ENCODE measurements at places on chromosomes 4 and X.

- DNase-seq, result no peak
These were observed 130.2 kb upstream of the MID1 start for GRCh38 chrX:10750581-10750980.

- DNase-seq, result peak; percentile 63
These were observed 12.3 kb upstream of the XPNPEP2 start for GRCh38 chrX:129726307-129727111.

- DNase-seq, result no peak
These were observed 34.0 kb downstream of the LHFPL1 start for GRCh38 chrX:112645774-112646173.

DNA sequence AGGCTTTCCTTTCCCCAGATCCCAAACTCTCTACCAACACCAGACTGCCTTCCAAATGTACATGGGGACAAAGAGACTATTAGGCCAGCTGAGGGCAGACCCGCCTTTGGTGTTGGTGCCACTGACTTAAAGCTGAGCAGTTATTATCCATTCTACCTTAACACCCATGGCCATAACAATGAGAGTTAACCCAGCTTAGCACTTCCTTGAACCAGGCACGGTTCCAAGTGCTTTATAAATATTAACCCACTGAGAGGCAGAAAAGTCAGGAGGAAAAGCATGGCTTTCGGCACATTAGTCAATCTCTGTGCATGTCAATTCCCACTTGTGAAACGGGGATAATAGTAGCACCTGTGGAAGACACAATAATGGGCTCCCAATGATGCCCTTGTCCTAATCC lies 243.1 kb upstream of the ANXA3 start:
- DNase-seq, result no peak

- DNase-seq, result no peak
These were observed 283.6 kb downstream of the CFAP299 start for GRCh38 chr4:80619070-80619674.

DNA sequence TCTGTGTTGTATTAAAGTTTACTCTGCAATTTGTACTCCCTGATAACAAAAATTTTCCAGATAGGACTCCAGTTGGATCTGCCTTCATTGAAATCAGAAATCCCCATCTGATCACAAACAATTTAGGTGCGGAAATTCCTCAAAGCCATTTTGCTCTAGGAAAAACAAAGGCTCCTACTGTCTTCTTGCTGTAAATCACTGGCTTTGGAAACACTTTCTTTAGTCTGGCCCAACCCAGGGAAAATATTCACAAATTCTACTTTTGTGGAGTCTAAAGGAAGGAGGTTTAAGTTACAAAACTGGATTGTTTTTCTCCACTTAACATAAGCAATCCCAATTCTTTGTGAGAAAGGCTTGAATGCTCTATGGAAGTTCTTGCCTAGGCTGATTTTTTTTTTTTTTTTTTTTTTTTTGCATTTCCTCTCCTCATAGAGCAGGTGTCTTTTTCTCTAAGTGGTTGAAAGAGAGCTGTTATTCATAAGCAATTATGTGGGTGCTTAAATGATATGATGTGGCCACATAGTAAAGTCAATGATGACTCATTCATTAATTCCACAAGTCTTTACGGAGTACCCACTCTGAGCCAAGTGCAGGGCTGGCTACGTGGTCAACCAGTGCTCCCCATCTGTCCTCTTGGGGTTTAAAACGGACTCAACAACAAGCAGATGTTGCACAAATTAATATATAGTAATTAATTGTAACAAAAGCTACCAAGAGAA lies 261.4 kb downstream of the LDB2 start:
- no peak for DNase-seq

- DNase-seq, result no peak
These were observed 69.2 kb downstream of the UCHL1 start for GRCh38 chr4:41325901-41326300.

- DNase-seq, result no peak
These were observed 77.5 kb downstream of the DHRSX start for GRCh38 chrX:2423282-2423681.

- no peak for DNase-seq
These were observed 50.9 kb downstream of the PKD2 start for GRCh38 chr4:88058295-88058694.

- DNase-seq, result peak; percentile 58
These were observed at the start of gene G6PD for GRCh38 chrX:154546354-154547244. TSS of gene G6PD (minus strand) at chrX:154546846. CDS start at chrX:154546155, 691 bp downstream.

GRCh38 chr4:156837625-156838345 lies 133.8 kb downstream of the PDGFC start:
- no peak for DNase-seq

- DNase-seq, result no peak
These were observed 5.4 kb upstream of the NAA15 start for GRCh38 chr4:139295942-139296299.

GRCh38 chr4:7414736-7415510 lies 19.8 kb downstream of the PSAPL1 start:
- no peak for DNase-seq

DNA sequence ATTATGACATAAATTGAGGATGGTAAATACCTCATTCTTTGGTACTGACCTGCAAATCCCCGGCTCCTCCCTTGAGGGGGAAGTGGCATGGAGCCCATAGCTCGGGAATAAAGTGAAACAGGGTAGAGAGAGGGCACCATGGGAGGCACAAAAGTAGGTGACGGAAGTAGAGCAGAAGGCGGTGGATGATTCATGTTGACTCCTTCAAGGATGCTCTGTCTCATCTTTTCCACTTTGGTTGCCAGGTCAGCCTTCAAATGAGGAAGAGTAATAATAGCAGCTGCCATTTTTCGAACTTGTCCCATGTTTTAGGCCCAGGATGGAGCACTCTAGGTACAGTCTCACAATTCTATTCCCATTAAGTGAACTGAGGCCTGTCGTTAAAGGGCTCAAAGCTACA lies 41.4 kb upstream of the PHF8 start:
- no peak for DNase-seq

DNA sequence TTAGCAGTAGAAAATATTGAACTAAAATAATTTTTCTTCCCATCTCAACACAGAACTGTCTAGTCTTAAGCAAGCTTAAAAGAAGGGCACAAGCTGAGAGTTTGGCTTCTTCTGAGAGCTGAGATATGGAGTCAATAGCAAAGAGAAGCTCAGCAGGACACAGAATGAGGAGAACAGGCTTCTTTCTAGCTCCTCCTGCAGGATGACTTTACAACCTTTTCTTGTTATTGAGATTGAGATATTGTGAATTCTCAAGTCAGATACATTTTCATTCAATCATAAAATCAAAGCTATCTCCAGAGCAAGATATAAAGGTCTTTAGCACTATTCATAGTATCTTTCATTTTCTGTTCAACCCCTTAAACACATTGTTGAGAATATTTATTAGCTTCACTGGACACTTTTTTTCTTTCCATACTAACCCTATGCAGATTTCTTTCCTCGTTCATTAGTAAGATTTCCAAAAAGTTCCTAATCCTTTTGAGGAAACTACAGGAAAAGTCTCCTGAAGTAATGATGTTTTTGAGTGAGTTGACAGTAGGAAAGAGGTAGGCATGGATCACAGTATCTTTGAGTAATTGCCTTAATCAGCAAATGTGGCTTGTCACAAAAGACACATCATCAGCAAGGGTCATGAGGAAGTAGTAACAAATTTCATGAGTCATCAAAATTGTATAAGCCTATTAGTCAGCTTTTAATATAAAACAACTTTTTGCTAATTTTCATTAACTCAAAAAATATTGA lies 17.8 kb upstream of the CXCL3 start:
- no peak for DNase-seq

Measured in neural crest cell (in vitro differentiated cells).